Activated CD4-positive, alpha-beta T cell treated with anti-CD3 and anti-CD28 coated beads for 4 hours (primary cell): ENCODE measurements at places on chromosomes 12 and 14.

DNA sequence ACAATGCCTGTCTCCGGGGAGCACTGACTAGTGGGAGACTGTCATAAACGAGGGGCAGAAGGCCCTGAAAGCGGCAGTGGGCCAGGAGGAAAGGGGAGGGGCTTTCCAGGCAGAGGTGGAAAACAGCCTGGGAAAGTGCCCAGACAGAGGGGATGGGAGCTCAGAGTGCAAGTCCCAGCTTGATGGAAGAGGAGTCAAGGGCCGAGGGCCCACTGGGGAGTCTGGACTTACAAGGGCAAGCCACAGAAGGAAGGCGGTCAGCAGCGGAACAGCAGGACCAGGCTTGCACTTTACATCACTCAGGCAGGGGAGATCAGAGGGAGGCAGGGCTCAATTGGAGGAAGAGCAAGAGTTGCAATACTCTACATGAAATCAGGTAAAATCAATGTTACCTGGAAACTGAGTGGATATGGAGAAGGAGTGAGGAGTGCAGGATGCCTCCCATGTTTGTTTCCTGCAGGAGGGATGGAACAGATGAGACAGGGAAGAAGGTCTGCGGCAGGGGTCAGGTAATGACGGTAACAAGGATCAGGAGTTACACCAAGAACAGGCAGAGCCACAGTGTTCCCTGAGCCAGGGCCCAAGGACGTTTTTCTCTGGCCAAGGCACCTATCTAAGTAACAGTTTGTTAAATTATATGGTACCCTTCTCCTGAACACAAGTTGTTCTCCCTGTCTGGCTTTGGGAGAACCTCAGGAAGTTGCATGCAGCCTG, 23.8 kb downstream of the PXN start:
- DNase-seq: no peak

- DNase-seq: no peak
These were observed 244.0 kb downstream of the SNAPC1 start for GRCh38 chr14:62006116-62006731.

GRCh38 chr14:25516838-25517237, 466.9 kb upstream of the STXBP6 start:
- DNase-seq: no peak

- DNase-seq: no peak
These were observed 8.5 kb upstream of the MYL6B start for GRCh38 chr12:56143870-56144269.

DNA sequence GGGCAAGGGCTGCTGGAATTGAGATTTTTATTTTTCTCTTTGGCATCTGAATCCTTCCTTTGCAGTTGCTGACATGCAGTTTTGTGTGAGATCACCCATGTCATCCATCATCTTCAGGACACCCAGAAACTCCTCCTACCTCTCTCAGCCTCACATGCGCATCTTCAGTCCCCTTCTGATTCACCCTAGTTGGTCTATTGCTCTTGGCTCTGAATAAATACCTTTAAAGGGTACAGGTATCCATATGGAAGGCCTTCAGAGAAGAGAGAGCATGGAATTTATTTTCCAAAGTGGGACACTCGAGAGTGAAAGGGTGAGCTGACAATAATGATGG, 41.8 kb downstream of the NTF3 start:
- DNase-seq: no peak

GRCh38 chr12:125065919-125066570, 810 bp downstream of the AACS start:
- DNase-seq: no peak

GRCh38 chr14:29653303-29653702, 274.3 kb downstream of the PRKD1 start:
- no peak for DNase-seq

- peak; percentile 22 for DNase-seq
These were observed 16.1 kb downstream of the PIGH start for GRCh38 chr14:67583711-67584644.

DNA sequence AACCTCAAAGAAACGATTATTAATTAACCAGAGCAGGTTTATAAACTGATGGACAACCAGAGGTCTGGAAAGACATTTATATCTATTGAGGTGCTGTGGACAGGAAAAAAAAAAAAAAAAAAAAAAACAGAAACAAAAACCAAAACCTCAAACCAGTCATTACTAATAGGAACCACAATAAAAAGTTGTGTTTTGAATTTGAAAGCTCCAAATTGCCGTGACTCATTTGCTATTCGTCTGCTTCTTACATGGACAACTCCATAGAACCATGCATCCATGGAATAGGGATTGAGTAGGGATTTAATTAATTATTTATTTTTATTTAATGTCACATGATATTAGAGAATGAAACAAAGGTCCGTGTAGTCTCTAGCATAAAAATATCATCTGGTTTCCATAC, 134.1 kb upstream of the SSTR1 start:
- DNase-seq: no peak

DNA sequence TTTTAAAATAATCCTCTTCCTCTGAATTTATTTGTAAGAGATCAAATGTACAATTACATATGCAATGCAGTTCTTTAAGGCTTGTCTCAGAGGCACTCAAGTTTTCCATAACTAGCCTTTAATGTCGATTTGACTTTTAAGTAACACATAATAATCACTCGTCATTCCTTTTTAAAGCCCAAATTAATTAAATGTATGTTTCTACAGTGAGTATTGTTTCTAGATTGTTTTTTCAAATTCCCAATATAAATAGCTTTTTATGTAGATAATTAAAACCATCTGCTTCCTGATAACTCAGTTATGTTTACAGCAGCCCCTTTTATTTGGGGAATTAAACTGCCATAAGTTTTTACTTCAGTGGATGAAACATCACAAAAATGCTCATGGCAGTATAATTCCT, 185.1 kb downstream of the ETNK1 start:
- DNase-seq: no peak

- no peak for DNase-seq
These were observed 10.6 kb upstream of the PHLDA1 start for GRCh38 chr12:76042147-76042546.

GRCh38 chr14:61343991-61344405, 22.6 kb downstream of the PRKCH start:
- peak; percentile 50 for DNase-seq

- no peak for DNase-seq
These were observed 91.4 kb downstream of the DNAH10 start for GRCh38 chr12:123853396-123854070.

- DNase-seq: no peak
These were observed 36.6 kb upstream of the GZMB start for GRCh38 chr14:24670594-24670993.

- DNase-seq: no peak
These were observed 514.0 kb downstream of the FUT8 start for GRCh38 chr14:65926504-65926903.

GRCh38 chr12:76874491-76875190, 4.2 kb downstream of the CSRP2 start:
- no peak for DNase-seq

DNA sequence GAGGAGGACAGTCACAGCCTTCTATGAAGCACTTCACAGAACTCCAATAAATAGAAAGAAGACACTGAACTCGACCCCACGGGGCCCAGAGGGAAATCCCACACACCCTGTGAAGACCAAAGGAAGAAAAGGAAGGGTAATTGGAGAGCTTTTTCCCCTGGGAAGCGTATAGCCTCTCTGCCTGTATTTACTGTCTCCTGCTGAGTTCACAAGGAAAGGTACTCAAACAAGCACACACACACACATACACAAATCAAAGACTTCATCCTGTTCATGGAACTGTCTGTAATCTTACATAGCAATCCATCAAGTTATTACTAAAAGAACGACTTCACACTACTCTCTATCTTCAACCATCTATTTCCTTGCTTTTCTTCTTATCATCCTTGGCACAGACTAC, 15.3 kb downstream of the FOXN3 start:
- DNase-seq: no peak

- no peak for DNase-seq
These were observed 70.6 kb upstream of the ESRRB start for GRCh38 chr14:76305268-76305826.

- DNase-seq: no peak
These were observed 20.1 kb upstream of the TMED10 start for GRCh38 chr14:75196468-75196867.

DNA sequence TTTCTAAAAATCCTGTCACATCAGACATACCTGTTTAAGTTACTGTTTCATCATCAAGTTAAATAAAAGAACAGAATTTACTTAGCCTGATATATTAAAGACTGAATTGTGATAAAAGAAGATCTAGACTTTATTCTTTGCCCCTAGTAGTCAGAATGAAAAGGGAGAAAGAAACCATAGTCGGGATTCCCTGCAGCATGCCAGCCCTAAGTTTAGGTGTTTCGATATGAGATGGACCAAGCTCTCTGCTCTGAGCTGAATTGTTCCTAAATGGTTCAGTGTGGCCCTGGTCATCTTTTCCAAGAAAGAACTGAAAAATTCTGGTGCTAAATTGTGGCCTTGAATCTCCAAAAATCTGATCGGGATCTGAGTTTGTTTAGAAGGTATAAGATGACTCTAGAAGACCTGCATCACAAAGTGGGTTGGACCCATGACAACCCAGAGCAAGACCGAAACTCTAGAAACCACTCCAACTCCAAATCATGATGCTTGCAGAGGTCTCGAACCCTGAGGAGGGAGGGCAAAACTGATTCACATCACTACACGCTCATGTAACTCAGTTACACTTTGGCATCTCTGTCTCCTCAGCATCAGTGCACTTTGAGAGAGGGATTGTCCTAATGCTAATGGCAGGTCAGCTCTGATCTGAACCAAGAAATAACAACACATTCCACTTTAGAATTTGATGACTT, 15.7 kb downstream of the PTGER2 start:
- DNase-seq: no peak

DNA sequence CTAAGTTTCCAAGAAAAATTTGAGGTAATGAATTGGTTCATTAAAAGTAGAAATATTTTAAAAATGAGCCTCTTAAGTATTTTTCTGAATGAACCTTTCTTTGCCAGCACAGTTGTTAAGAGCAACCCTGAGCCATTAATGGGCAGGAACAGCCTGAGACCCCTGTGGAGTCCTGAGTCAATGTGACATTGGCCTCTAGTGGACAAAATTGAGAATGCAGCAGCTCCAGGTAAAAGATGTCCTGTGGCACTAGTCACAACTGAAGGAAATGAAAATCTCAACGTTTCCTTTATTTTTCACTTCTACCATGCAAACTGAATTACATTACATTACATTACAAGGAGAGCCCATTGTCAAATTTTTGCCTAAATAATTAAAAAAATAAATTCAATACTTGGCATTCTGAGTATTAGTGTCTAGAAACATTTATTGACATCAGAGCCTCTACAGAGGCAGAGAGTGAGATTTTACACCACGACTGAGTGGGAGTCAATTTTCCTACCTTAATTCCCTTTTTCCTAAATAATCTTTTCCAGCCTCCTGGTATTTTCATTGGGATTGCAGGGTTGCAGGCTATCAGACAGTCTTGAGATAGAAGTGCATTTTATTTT, 135.7 kb downstream of the PPM1H start:
- peak; percentile 23 for DNase-seq

GRCh38 chr14:35687335-35687939, 121.7 kb downstream of the RALGAPA1 start:
- peak; percentile 21 for DNase-seq

GRCh38 chr14:52079239-52079959, 10.5 kb upstream of the NID2 start:
- no peak for DNase-seq

- DNase-seq: no peak
These were observed 162.7 kb downstream of the BMP4 start for GRCh38 chr14:53793790-53794505.

DNA sequence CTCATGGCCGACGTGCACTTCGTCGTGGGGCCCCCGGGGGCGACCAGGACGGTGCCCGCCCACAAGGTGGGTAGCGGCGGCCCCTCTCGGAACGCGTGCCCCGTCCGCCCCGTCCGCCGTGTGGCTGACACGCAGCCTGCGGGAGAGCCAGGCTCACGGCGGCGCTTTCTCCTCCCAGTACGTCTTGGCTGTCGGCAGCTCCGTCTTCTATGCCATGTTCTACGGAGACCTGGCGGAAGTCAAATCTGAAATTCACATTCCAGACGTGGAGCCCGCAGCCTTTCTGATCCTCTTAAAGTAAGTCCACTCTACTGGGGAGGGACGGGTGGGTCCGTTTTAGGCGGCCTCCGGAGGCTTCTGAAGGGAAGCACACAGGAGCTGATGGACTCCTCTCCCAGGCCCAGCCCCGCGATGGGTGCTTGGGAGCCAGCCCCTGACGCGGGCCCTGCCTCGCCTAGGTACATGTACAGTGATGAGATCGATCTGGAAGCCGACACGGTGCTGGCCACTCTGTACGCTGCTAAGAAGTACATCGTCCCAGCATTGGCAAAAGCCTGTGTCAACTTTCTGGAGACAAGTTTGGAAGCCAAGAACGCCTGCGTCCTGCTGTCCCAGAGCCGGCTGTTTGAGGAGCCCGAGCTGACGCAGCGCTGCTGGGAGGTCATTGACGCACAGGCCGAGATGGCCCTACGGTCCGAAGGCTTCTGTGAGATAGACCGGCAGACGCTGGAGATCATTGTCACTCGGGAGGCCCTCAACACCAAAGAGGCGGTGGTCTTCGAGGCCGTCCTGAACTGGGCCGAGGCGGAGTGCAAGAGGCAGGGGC, 1.1 kb downstream of the BTBD6 start:
- DNase-seq: no peak

DNA sequence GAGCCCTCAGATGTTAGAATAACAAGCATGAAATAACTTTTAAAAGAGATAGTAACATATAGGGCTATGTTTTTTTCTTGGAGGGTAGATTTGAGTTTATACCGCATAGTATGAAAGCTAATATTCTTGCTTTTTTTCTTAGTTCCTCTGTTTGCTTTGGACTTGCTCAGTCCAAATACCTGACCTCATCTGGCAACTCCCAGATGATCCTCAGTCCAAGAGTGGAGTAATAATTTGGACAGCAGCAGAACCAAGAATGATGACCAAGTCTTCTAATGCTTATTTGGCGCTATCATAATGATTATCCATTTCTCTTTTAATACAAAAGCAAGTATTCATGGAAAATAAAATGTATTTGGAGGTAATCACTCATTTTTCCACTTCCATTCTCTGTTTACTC, 45.6 kb downstream of the GUCY2C start:
- no peak for DNase-seq

GRCh38 chr12:9971181-9971580, at the start of gene CLEC12A:
TSS of gene CLEC12A (plus strand) at chr12:9971409. CDS start at chr12:9971597, 188 bp downstream.
- no peak for DNase-seq

GRCh38 chr12:9883175-9883574, 1.9 kb downstream of the KLRF2 start:
- DNase-seq: no peak

DNA sequence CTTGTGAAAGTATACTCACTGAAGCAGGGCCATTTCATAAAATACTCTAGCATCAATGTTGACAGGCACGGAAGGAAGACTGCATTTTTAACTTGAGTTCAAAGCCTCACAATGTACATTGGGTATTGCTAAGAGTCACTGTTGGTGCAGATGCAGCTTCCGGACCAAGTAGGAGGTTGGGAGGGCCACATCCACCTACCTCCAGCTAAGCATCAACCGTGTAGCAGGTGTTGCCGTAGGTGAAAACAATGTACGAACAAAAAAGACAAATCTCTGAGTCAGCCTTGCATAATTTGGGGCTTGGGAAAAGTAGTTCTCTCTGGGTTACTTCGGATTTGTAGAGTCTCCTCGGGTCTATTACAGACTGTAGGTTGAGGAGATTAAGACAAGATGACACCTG, 48.1 kb downstream of the TMTC1 start:
- DNase-seq: no peak
